ENCODE measurements at places on chromosomes 12 and 14.

DNA sequence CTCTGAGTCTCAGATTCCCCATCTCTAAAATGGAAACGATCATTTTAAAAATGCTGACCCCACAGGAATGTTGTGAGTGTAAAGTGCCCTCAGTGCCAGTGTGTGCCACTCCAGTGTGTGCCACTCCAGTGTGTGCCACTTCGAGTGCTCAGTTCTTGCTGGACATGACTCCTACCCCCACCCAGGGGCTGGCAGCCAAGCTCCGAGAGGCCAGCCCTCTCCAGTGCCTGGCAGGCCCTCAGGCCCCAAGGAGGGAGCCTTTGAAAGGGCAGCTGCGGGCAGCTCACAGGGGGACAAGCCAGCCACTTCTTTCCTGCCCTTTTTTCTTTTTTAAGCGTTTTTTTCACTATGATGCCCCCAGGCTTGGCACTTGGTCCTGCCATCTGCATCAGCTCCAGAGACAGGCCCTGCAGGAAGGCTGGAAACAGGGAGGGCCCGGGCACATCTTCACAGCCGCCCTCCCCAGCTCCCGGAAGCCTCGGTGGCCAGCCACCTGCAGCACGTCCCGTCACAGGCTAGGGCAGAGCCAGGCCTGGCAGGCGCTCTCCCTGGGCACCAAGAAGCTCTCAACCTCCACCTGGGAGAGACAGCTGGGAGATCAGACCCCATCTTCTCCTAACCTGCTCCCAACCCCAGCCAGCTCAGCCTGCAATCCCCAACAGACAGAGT lies 29.8 kb downstream of the NCOR2 start:
- no peak for DNase-seq

DNA sequence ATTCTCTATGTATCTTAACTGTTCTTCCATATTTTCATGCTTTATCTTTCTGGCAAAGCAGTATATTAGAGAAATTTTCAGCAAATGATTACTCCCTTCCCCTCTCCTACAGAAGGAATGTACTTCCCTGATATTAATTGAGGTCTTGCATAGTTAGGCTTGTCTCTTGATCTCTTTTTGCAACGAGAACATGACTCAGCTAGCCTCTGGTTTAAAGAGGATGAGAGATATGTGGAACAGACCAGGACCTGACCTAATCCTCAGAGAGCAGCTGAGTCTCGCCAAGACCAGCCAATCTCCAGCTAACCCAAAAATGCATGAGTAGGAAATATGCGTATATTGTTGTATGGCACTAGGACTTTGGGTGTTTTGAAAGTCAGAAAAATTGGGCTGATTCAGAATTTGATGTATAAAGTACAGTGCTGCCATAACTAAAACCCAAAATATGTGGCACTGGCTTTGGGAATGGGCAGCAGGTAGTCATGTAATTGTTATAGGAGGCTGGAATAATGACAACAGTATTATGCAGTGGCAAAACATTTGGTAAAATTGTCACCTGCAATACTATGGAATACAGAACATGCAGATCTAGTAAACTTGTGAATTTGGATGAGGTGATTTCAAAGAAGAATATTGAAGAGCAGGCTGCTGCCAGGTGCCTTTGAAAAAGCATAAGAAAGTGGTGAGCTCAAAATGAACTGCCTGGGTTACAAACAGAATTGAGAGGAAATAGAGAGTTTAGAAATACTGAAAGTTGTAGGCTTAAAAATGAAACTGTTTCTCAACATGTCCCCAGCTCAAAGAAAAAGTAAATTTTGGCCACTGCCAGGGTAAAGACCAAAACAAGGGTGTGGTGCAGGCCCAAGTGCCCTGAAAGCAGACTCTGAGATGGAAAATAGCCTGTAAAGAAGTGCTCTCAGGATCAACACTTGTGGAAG lies 9.3 kb upstream of the USP15 start:
- DNase-seq: no peak

DNA sequence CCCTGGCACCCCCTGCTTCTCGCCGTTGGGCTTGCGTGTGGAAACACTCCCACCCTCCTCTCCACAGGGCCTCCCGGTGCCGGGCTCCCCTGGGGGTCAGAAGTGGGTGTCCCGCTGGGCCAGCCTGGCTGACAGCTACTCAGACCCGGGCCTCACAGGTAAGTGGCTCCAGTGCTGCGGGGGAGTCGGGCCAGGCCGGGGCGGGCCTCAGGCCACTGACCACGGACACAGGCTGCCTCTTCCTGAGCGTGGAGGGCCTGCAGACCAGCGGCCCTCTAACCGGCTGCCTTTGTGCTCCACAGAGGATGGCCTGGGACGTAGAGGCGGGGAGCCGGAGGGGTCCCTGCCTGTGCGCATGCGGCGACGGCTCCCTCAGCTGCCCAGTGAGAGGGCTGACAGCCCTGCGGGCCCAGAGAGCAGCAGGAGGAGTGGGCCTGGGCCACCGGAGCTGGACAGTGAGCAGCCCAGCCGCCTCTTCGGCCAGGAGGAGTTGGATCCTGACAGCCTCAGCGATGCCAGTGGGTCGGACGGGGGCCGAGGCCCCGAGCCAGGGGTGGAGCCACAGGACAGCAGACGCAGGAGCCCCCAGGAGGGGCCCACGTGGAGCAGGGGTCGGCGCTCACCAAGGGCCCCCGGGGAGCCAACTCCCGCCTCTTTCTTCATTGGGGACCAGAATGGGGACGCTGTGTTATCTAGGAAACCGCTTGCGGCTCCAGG lies 21.1 kb downstream of the CEP170B start:
- DNase-seq: no peak

- DNase-seq: no peak
Observed at GRCh38 chr12:106854723-106855122, 80.2 kb downstream of the RIC8B start.

- no peak for DNase-seq
Observed at GRCh38 chr12:104652910-104653309, 196.2 kb downstream of the CHST11 start.

- no peak for DNase-seq
Observed at GRCh38 chr12:46609273-46609623, 216.5 kb downstream of the SLC38A4 start.

GRCh38 chr12:11136075-11136474 lies 1.6 kb upstream of the TAS2R30 start:
- no peak for DNase-seq

DNA sequence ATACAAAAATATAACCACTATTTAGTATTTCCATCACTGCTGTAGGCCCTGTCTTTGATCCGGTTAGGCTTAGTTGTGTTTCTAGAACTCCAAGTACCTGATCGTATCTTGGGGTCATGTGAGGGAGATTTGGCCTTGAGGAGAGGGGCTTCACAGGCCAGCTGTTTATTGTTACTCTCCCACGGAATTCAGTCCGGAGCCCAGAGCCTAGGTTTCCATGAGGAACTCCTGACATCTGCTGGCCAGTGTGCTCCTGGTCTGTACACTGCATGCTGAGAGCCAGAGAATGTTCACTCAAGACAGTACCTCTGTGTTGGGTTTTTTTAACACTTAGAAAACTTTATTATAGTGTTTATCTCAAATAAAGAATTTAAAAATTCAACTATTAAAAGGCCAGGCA lies 341.0 kb upstream of the TMEM132C start:
- peak; percentile 54 for DNase-seq

GRCh38 chr12:124684971-124685688 lies 117.7 kb upstream of the NCOR2 start:
- no peak for DNase-seq

GRCh38 chr12:98763656-98764055 lies 118.6 kb downstream of the APAF1 start:
- DNase-seq: no peak

- DNase-seq: no peak
Observed at GRCh38 chr12:18859400-18859799, 121.5 kb downstream of the CAPZA3 start.

GRCh38 chr12:70919597-70920035 lies 922 bp downstream of the PTPRR start:
- DNase-seq: peak; percentile 4

DNA sequence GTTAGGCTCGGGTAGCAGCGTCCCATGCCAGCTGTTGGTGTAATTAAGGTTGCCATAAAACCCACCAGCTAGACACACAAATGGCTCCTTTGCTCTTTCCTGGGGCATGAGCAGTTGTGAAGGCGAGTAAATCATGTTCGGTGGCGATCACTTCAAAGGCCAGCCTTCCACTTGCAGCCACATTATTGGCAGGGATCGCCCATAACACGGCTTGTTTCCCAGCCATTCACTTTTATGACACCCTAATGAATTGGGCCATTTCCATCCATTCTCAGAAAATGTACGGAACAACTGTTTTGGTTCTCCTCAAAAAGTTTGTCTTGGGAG lies 63.4 kb downstream of the BEGAIN start:
- DNase-seq: no peak

DNA sequence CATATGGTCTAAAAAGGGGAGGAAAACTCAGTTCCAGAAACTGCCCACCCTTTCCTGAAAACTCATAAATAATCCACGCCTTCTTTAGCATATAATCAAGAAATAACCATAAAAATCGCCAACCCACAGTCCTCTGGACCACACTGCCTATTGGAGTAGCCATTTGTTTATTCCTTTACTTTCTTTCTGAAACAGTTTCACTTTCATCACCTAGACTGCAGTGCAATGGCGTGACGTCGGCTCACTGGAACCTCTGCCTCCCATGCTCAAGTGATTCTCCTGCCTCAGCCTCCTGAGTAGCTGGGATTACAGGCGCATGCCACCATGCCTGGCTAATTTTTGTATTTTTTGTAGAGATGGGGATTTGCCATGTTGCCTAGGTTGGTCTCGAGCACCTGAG lies 44.2 kb downstream of the CLMN start:
- no peak for DNase-seq

GRCh38 chr12:79058342-79058741 lies 193.8 kb downstream of the SYT1 start:
- DNase-seq: no peak

GRCh38 chr12:21918456-21918855 lies 22.8 kb downstream of the ABCC9 start:
- no peak for DNase-seq

GRCh38 chr12:131834798-131835615 lies 6.8 kb downstream of the MMP17 start:
- DNase-seq: no peak

- no peak for DNase-seq
Observed at GRCh38 chr14:77040741-77041653, 12.5 kb upstream of the IRF2BPL start.

GRCh38 chr14:51942971-51943370 lies 46.4 kb upstream of the RTRAF start:
- no peak for DNase-seq

DNA sequence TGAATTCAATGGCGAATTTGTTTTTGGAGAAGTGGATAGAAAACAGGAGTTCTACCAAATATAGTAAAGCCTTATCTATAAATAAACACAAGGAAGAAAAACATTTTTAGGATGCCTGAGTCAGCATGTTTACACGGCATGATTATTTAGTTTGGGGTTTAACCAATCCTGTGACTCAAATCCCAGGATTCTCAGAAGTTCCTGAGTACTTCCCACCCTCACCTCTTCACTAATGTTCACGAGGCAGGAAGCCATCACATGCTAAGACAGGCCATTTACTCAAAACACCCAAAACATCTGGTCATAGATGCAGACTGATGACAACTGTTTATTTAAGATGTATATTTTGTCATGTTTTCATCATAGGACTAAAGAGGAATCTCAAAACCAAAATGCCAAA lies 3.4 kb upstream of the GLRX5 start:
- DNase-seq: no peak

DNA sequence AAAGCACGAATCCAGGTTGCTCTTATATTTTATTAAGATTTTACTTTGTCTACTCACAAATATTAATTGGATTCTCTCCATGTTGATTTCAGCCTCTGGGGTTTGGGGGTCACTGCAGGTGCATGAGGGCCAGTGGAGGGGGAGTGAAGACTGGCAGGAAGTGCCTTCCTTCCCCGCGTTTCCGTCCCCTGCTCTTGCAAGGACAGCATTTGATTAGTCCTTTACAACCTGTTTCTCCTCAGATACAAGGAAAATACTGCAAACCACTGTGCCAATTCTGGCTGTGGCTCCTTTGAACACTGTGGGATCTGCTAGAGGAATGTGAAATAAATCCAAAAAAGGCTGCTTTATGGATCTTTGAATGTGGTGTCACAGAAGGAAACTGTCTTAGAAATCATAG lies 291.8 kb downstream of the ETNK1 start:
- no peak for DNase-seq

DNA sequence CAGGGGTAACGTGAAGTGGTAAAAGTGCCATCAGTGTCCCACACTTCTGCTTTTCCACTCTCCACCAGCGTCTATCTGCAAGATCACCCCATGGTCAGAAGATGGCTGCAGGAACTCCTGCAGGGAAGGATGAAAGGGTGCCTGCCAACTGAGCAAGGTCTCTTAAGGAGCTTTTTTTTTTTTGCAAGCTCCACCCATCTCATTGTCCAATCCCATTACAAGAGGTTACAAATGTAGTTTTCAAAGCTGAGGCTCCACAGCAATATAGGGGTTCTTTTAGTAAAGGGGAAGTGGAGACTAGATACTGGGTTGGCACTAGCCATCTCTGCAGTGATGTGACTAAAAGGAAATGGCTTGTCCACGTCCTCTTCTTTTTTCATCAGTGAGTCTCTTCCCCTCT lies 5.9 kb upstream of the BHLHE41 start:
- no peak for DNase-seq

DNA sequence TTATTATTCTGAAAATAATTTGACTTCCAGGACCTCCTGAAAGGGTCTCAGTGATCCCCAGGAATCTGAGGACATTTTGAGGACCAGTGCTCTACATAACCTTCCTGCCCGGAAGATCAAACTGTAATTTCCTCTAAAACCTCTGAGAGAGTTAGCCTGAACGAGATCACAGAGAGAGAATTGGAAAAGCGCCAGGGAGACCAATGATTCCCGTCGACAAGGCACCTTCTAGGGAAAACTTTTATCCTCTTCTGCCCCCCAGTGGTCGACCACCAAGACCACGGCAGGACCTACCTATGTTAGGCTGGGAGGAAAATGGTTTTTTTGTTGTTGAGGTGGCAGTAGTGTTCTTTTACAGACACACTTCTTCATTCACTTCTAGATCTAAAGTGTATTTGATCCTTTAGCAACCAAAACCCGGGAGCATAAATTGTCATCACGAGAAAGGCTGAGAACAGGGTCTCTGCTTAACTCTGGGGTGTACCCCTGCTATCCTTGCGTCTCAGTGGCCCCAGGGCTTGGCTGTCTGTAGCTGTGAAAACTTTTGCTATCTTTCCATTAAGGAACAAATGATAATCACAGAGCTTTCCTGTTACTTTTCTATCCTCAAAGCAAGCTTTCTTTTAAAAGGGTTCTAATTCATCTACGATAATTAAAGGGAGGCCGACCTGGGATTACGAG lies 62.9 kb upstream of the NID2 start:
- DNase-seq: peak; percentile 92

- DNase-seq: no peak
Observed at GRCh38 chr12:80659512-80660063, 47.8 kb upstream of the MYF6 start.

GRCh38 chr14:37515771-37516170 lies 79.3 kb downstream of the FOXA1 start:
- DNase-seq: no peak

DNA sequence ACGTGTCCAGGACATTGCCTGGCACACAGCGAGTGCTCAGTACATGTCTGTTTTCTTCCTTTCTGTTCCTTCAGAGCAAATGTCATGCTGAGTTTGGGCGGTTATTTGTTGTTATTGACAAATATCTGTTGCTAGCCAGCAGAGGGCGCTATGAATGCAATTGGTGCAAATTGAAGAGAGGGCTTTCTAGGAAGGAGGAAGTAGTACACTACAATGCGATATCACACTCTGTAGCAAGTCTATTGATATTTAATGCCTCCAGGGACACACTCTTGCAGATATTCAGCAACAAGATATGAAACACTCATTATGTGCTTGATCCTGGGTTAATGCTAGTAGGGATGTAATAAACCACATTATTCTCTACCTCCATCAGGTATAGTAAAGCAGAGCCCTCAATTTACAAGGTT lies 267.3 kb upstream of the SRRM4 start:
- no peak for DNase-seq

All from hindlimb muscle (tissue), 1 donor.